CD4-positive, alpha-beta T cell (primary cell): ENCODE measurements at places on chromosomes 7 and 10. TPM values are rescaled to one million over a fixed set of nuclear protein-coding genes. Genes with fewer than 3 reads are reported as not detected.
A peak's percentile ranks its signal among the peaks of the same experiment; 100 is the strongest.

DNA sequence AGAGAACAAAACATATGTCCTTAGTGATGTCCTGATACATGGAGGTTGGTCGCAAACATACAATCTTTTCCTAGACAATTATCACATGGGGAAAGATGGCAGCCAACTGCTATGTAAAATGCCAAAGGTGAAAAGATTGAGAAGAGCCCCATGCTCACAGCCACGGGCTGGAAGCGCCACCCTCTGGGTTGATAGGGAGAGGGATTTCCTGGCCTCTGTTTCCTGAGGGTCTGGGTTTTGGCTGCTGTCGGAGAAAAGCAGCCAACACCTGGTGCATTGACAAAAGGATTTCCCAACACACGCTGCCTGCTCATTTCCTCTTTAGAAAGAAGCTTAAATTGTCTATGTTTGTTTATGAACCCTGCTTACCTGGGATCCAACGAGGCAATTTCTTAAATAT lies 43.8 kb downstream of the ITIH5 start:
- H3K36me3 ChIP-seq, result no peaks in the 10 kb centered on the region
- H3K27me3 ChIP-seq, result no peaks in the 10 kb centered on the region
- H3K4me3 ChIP-seq, result no peak overlapping the region
- no peaks in the 10 kb centered on the region for H3K4me1 ChIP-seq
- no peak overlapping the region for H3K27ac ChIP-seq
- no peak for DNase-seq

GRCh38 chr10:13795653-13796555 lies 209.1 kb downstream of the PRPF18 start:
- H3K27ac ChIP-seq, result peak overlapping the region; percentile 14
- H3K36me3 ChIP-seq, result no peaks in the 10 kb centered on the region

DNA sequence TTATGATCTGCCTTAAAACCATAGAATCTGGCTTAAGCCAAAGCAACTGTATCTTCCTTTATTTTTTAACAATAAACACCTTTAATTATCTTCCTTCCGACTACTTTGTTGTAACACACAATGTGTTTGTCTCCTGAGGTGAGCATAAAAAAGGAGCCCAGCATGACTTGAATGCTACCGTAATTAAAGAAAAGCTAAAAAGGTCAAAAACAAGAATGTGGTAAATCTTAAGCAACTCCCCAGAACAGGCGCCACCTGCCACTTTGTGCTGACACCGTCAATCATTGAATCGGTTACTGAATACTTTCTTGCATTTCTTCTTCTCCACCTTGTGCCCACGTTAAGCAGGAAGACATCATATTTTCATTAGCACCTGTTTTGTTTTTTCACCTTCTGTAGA lies 569.9 kb upstream of the C7orf33 start:
- no peak overlapping the region for H3K4me3 ChIP-seq
- H3K27ac ChIP-seq, result no peak overlapping the region
- H3K4me1 ChIP-seq, result no peaks in the 10 kb centered on the region
- no peaks in the 10 kb centered on the region for H3K27me3 ChIP-seq

Gene SSC4D
- total RNA-seq, result not detected

GRCh38 chr10:34003561-34003960 lies 669.1 kb upstream of the NRP1 start:
- no peaks in the 10 kb centered on the region for H3K4me1 ChIP-seq
- H3K27me3 ChIP-seq, result no peaks in the 10 kb centered on the region
- DNase-seq, result no peak
- no peak overlapping the region for H3K27ac ChIP-seq

DNA sequence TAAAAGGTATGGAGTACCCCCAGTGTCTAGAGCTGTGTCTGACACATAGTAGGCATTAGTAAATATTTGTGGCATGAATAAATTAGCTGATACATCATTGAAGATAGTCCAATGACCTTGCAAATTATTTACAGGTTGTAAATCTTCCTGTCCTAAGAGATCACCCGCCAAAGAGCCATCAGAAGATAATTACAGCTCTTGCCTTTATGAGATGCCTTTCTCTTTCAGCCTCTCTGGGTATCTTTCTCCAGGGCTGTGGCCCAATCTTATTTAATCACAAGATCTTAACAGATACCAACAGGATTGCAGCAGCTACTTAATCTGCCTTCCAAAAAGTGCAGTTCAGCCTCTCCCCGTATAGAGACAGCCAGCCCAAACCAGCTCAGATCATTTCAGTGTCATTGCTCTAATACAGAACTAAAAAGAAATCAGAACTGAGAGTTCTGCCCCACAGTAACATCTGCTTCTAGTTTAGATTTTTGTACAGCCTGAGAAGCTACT lies 41.5 kb downstream of the MYOF start:
- H3K4me3 ChIP-seq, result no peak overlapping the region
- no peak overlapping the region for H3K27ac ChIP-seq
- H3K27me3 ChIP-seq, result no peaks in the 10 kb centered on the region
- no peaks in the 10 kb centered on the region for H3K36me3 ChIP-seq
- no peaks in the 10 kb centered on the region for H3K4me1 ChIP-seq
- DNase-seq, result no peak

DNA sequence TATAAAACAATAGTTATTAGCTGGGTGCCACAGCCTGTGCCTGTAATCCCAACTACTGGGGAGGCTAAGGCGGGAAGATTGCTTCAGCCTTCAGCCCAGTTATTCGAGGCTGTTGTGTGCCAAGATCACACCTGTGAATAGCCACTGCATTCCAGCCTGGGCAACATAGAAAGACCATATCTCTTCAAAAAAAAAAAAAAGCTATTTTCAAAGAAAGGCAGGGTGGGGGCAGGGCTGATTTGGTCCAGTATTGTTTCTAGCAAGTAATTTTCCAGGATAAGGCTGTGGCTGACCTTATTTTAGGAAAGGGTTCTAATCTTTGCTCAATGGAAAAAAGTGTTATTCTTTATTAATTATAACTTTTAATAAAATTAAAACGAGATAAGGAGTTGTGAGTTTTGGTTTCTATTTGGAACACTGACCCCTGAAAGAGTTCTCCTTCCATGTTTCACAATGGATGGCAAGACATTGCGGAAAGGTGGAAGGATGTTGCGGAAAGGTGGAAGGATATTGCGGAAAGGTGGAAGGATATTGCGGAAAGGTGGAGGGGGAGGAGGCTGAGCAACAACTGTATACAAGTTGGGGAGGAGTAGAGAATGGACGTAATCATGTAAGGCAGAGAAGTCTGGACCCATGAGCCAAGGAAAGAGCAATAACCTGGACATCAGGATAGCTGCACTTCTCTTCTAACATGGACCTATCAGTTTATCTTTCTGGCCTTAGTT lies 1.5 kb upstream of the C1GALT1 start:
- H3K4me1 ChIP-seq, result peaks cover 18% of the 10 kb centered on the region
- H3K36me3 ChIP-seq, result no peaks in the 10 kb centered on the region
- no peak for DNase-seq
- no peaks in the 10 kb centered on the region for H3K27me3 ChIP-seq
- H3K4me3 ChIP-seq, result peak overlapping the region; percentile 74

DNA sequence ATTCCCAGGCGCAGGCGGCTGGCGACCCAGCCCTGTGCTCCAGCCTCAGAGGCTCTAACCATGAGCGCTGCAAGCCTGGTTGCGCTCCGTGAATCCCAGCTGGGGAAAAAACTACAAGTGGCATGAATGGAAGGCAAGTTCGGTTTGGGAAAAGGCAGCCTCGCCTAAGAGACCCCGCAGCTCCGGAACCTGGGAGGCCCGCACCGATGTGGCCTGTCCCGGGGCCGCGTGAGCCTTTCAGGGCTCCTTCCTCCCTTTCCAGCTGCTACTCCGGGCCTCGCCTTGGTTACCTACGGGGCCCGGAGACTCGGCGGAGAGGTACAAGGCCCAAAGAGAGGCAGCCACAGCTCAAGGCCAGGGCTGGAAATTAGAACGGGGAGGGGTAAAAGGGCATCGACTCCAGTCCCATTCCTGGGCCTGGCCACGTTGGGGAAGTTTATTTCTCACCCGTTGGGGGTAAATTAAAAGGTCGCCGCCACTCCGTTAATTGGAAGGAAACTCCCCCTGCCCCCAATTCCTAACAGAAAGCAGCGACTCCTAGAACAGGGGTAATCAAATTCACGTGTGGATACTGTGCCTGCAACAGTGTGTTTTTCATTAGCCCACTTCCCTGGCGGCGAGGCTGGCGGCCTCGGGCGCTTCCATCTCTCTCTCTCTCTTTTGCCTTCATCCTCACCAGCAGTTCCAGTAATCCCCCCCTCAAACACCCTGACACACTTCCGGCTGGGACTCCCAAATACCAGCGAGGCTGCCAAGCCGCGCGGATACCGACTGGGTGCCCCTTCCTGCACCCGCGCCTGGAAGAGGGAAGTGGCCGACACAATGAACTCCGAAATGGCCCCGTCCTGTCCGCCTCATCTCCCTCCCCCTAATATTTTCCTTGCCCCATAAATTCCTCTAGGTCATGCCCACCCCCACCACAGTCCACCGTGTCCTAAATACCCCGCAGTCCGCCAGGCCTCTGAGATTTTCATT lies 1.5 kb upstream of the HOXA9 start:
- peaks cover 63% of the 10 kb centered on the region for H3K4me1 ChIP-seq
- no peak for DNase-seq
- no peak overlapping the region for H3K27ac ChIP-seq
- no peak overlapping the region for H3K4me3 ChIP-seq
- H3K36me3 ChIP-seq, result no peaks in the 10 kb centered on the region
- H3K27me3 ChIP-seq, result peaks cover 99% of the 10 kb centered on the region

- H3K27ac ChIP-seq, result no peak overlapping the region
- no peak for DNase-seq
- H3K4me1 ChIP-seq, result no peaks in the 10 kb centered on the region
- no peaks in the 10 kb centered on the region for H3K27me3 ChIP-seq
- H3K36me3 ChIP-seq, result no peaks in the 10 kb centered on the region
Observed at GRCh38 chr7:91411060-91411459, 146.8 kb downstream of the FZD1 start.

DNA sequence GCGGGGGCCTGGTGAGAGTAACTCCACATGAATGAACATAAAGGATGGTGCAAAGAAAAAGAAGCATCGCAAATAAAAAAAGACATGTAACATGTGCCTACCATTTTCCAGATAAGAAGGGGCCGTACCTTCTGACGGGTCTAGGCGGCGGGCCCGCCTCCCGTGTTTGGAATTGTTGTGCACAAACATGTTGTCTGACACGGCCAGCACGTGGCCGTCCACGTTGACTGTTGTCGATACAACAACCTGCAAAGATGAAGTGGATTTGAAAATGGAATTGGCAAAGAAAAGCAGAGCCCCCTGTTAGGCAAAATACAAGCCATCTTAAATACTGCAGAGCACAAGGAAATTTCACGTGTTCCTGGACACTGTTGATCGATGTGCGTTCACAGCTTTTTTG lies 90.7 kb downstream of the EBF3 start:
- H3K27me3 ChIP-seq, result no peaks in the 10 kb centered on the region
- H3K4me3 ChIP-seq, result no peak overlapping the region
- H3K27ac ChIP-seq, result no peak overlapping the region
- peaks cover 5% of the 10 kb centered on the region for H3K4me1 ChIP-seq

DNA sequence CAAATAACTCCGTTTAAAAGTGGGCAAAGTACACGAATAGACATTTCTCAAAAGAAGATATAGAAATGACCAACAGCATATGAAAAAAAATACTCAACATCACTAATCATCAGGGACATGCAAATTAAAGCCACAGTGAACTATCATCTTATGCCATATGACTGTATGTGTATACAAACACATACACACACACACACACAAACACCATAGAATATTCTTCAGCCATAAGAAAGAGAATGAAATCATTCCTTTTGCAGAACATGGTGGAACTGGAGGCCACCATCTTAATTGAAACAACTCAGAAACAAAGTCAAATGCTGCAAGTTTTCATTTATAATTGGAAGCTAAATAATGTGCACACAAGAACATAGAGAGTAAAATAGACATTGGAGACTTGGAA lies 1019.4 kb downstream of the KCNMA1 start:
- DNase-seq, result no peak
- H3K4me1 ChIP-seq, result no peaks in the 10 kb centered on the region
- H3K4me3 ChIP-seq, result no peak overlapping the region
- no peaks in the 10 kb centered on the region for H3K27me3 ChIP-seq

Gene MACC1
- total RNA-seq, result 0.14 TPM

DNA sequence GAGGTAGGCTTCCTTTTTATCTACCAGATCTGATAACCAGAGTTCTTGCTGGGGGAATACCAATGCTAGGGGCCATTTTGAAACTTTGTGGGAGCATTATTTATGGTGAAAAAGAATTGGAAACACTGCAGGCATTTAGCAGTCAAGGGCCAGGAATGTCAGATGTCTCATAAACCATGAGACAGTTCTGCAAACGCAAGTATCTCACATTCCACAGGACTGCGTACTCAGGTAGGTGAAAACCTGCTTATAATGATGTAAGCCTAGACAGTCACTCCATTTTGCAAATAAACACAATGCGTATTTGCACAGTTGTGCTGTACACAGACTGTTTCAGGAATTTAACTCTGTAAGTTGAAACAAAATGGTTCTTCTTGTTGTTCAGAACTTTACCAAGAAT lies 33.9 kb downstream of the ECHDC3 start:
- H3K4me3 ChIP-seq, result no peak overlapping the region
- no peaks in the 10 kb centered on the region for H3K27me3 ChIP-seq
- no peak for DNase-seq
- no peaks in the 10 kb centered on the region for H3K4me1 ChIP-seq
- no peaks in the 10 kb centered on the region for H3K36me3 ChIP-seq
- no peak overlapping the region for H3K27ac ChIP-seq

- peaks cover 51% of the 10 kb centered on the region for H3K4me1 ChIP-seq
- H3K4me3 ChIP-seq, result no peak overlapping the region
- H3K36me3 ChIP-seq, result no peaks in the 10 kb centered on the region
- H3K27me3 ChIP-seq, result no peaks in the 10 kb centered on the region
Observed at GRCh38 chr10:132611986-132612385, 74.4 kb downstream of the INPP5A start.

DNA sequence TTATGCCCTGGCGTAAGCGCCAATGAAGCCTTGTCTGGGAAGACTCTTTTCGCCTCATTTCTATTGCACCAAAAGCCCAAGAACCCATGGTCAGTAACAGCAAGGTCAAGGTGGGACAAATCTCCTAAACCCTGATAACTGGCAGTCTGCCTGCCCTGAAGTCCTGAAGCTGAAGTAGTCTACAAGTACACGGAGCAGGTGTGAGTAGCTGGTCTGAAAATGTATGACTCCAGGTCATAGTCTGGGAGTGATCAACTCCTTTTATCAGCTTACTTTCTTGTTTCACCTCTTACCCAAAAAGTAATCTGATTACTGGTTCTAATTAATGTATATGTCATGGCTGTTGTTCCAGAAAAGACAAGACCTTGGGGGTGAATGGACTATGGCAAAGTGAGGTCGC lies 107.3 kb upstream of the EFCAB10 start:
- H3K36me3 ChIP-seq, result peaks cover 8% of the 10 kb centered on the region
- peaks cover 48% of the 10 kb centered on the region for H3K4me1 ChIP-seq
- no peak for DNase-seq
- no peaks in the 10 kb centered on the region for H3K27me3 ChIP-seq

GRCh38 chr7:158421361-158421760 lies 166.3 kb downstream of the PTPRN2 start:
- no peak for DNase-seq
- H3K27ac ChIP-seq, result no peak overlapping the region
- H3K36me3 ChIP-seq, result no peaks in the 10 kb centered on the region
- no peak overlapping the region for H3K4me3 ChIP-seq

- no peaks in the 10 kb centered on the region for H3K27me3 ChIP-seq
- H3K4me3 ChIP-seq, result no peak overlapping the region
- H3K4me1 ChIP-seq, result no peaks in the 10 kb centered on the region
- DNase-seq, result no peak
- no peaks in the 10 kb centered on the region for H3K36me3 ChIP-seq
- no peak overlapping the region for H3K27ac ChIP-seq
Observed at GRCh38 chr10:59124187-59124586, 52.3 kb upstream of the PHYHIPL start.

Gene TUBB8
- total RNA-seq, result not detected

Gene NUTM2E
- total RNA-seq, result 1.6 TPM

Gene MAGI2
- not detected for total RNA-seq

- H3K4me1 ChIP-seq, result peaks cover under 1% of the 10 kb centered on the region
- no peaks in the 10 kb centered on the region for H3K27me3 ChIP-seq
- H3K36me3 ChIP-seq, result peaks cover 14% of the 10 kb centered on the region
Observed at GRCh38 chr7:37107047-37107750, 341.5 kb downstream of the ELMO1 start.

Gene LRRC18
- total RNA-seq, result not detected
